ENCODE measurements at places on chromosomes 7 and 10.

- DNase-seq: no peak
Observed at GRCh38 chr7:138243430-138243829, 167.2 kb downstream of the AKR1D1 start.

- no peak for DNase-seq
Observed at GRCh38 chr7:98810153-98810802, 59.5 kb downstream of the TMEM130 start.

DNA sequence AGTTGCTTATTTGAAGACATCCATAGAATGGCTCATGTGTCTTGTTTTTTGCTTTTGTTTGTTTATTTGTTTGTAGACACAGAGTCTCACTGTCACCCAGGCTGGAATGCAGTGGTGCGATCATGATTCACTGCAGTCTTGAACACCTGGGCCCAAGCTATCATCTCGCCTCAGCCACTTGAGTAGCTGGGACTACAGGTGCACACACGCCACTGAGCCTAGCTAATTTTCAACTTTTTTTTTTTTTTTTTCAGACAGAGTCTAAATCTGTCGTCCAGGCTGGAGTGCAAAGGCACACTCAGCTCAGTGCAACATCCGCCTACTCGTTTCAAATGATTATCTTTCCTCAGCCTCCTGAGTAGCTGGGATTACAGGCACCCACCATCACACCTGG lies 83.3 kb upstream of the KLF6 start:
- no peak for DNase-seq

DNA sequence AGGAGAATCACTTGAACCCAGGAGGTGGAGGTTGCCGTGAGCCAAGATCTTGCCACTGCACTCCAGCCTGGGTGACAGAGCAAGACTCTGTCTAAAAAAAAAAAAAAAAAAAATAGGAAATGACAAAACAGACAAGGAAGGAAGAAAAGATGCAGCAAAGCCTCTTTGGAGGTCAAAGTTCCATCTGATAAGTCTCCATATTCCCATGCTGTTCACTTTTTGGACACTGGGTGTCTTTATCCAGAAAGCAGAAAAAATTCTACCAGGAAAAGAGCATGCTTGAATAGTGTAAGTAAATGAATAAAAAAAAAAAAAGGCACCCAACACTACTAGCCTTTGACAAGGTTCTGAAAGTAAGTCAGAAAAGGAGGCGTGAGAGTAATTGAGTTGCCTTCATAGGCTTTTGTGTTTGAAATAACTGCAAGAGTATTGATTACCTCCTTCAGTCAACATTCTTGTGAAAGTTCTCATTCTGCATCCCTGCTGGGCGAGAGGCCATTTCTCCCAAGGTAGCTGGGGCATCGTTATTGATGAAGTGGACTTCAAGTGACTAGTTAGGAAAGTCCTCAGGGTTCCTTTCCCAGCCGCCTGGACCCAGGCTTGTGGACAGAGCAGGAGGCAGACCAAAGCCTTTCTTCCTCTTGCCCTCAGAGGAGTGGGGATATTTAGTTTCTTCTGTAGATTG lies 133.3 kb upstream of the KIF5B start:
- DNase-seq: no peak

DNA sequence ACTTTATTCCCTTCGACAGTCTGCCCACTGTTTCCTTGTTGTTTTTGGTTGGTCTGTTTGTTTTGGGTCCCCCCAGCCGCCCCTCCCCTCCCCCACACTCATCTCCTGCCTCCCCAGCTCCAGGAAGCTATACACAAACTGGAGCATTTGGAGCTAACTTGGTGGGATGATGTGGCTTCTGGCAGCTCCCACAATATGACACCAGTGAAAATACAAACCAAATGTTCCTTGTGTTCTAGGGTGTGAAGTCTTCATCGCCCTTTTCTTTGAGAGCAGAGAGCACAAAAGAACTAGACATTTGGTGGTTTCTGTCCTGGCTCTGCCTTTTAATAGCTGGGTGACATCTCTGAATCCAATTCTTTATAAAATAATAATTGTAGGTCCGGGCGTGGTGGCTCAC lies 33.8 kb downstream of the CREB5 start:
- no peak for DNase-seq

DNA sequence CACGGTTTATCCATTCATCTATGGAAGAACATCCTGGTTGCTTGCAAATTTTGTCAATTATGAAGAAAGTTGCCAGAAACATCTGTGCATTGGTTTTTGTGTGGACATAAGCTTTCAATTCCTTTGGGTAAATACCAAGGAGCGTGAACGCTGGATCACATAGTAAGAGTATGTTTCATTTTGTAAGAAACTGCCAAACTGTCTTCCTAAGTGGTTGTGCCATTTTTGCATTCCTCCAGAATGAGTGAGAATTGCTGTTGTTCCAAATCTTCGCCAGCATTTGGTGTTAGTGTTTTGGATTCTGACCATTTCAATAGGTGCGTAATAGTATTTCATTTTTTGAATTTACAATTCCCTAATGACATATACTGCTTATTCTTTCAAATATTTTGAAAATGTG lies 155.3 kb upstream of the FRMD4A start:
- no peak for DNase-seq

DNA sequence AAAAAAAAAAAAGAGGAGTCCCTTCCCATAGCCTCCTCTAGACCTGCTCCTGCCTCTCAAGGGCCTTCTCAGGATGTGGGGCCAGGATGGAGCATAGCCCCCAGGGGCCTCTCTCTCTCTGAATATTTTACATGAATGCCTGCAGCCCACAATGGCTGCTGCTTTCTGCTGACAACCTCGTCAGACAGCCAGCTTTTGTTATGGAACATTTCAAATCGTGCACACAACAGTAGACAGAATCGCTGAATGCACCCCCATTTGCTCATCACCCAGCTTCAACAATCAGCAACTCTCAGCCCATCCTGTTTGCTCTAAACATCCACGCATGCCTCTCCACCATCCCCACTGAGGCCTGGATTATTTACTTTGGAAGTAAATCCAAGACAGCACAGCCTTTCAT lies 5.4 kb downstream of the PLAC9 start:
- no peak for DNase-seq

- no peak for DNase-seq
Observed at GRCh38 chr7:78033410-78033809, 234.8 kb downstream of the PHTF2 start.

- DNase-seq: no peak
Observed at GRCh38 chr7:50412973-50413372, 37.2 kb downstream of the FIGNL1 start.

DNA sequence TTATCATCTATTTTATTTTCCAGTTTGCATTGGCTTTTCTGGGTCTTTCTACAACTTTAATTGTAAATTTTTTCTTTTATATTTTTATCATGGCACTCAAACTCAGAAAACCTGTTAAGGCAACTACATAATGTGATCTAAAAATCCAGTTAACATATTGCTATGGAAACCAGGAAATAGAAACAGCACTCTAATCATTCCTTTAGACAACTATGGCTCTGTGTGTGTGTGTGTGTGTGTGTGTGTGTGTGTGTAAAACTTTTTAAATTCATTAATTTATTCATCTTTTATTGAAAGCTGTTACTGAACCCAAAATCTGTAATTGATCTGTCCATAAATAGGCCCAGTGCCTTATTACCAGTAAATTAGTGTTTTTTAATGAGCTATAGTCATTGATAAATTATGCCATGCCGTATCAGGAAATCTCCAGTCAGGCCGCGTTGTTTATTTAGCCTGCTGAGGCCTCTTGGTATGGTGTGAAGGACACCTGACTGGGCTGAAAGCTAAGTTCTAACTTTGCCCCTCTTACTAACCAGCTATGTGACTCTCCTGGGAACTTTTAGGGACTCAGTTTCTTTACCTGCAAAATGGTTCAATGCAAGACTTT lies 1.5 kb upstream of the MET start:
- DNase-seq: no peak

DNA sequence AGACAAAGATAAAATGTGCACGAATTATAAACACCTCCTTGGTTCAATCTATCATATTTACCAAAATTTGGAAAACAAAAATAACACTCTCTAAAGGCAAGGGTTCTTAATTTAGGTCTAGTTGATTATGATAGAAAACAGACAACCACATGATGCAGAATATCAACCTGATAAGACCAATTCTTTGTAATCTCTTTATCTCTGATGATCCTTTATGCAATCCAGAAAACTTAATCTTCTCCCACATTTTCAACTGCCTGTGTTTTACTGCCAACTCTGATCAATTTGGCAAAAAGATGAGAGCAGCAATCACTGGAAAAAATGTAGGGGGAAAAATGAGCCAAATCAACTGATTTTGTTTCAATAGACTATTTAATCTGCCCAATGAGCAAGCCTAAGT lies 148.5 kb downstream of the LRRN3 start:
- DNase-seq: no peak

- no peak for DNase-seq
Observed at GRCh38 chr7:114450431-114450830, 35.8 kb downstream of the FOXP2 start.

- DNase-seq: no peak
Observed at GRCh38 chr7:40356312-40356711, 221.5 kb downstream of the SUGCT start.
